ENCODE measurements at places on chromosomes 5 and 9.
A peak's percentile ranks its signal among the peaks of the same experiment; 100 is the strongest.

- DNase-seq: no peak
Observed at GRCh38 chr5:115460472-115460871, 84.1 kb downstream of the FEM1C start.

DNA sequence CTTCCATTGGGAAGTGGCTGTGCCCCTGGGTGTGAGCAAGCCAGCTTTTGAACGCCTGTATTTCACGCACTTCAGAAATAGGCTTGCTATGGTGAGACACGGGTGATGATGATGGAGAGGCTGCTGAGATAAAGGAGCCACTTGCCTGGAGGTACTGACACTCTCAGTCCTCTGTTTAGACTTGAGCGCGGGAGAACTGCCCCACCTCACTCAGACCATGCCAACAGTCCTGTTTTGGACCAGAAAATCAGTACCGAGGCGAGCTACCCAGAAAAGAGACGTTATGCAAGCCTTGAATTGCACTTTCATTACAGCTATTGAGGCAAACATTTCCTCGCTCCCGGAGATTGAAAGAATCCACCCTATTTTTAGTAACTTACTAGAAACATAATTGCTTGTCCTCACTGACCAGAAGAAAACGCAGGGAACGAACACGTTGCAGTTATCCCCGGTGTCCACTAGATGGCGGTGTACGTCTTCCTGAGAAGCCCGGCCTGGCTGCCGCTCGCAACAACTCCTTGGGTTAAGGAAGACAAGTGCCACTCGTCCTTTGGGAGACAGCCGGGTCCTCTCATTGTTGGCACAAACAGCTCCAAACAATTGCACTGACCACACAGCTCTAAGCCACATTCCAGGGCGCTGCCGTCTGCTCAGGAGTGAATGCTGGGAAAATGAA lies 142.4 kb downstream of the PSAT1 start:
- DNase-seq: peak; percentile 38

GRCh38 chr9:135959814-135960213 lies 1.4 kb downstream of the UBAC1 start:
- DNase-seq: no peak

- DNase-seq: no peak
Observed at GRCh38 chr5:8844847-8845246, 701.0 kb downstream of the SEMA5A start.

GRCh38 chr5:173564106-173564505 lies 52.3 kb downstream of the BOD1 start:
- DNase-seq: no peak

DNA sequence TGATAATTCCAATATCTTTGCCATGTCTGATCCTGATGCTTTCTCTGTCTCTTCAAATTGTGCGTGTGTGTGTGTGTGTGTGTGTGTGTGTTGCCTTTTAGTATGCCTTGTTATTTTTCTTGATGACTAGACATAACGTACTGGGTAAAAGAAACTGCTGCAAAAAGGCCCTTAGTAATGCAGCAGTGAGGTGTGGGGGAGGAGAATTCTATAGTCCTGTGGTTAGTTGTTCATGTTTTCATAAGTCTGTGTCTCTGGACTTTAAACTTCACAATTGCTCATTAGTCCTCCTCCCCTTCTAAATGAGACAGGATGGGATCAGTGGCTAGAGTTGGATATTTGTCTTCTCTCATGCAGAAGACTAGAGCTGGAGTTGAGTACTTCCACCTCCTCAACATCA lies 346.2 kb upstream of the IRX1 start:
- DNase-seq: no peak

GRCh38 chr5:1051366-1051720 lies 42.7 kb downstream of the NKD2 start:
- DNase-seq: no peak

GRCh38 chr9:8221462-8221861 lies 421.9 kb upstream of the DMAC1 start:
- DNase-seq: no peak

DNA sequence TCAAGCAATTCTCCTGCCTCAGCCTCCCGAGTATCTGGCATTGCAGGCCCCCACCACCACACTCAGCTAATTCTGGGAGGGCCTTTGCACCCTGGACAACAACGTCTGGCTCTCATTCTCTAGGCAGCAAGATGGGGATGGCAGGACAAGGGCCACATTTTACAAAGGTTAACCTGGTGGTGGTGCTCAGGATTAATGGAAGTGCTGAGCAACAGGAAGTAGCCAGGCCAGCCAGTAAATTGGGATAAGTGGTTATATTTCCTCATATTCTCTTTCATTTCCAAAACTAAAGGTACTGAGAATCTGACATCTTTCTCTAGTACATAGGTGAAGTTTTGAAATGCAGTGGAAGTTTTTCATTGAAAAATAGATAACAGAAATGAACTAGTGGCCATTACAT lies 24.7 kb upstream of the ASPN start:
- DNase-seq: no peak

GRCh38 chr5:170301981-170302652 lies 4.5 kb upstream of the LCP2 start:
- DNase-seq: no peak

GRCh38 chr9:38638881-38639576 lies 18.6 kb upstream of the ANKRD18A start:
- DNase-seq: no peak

DNA sequence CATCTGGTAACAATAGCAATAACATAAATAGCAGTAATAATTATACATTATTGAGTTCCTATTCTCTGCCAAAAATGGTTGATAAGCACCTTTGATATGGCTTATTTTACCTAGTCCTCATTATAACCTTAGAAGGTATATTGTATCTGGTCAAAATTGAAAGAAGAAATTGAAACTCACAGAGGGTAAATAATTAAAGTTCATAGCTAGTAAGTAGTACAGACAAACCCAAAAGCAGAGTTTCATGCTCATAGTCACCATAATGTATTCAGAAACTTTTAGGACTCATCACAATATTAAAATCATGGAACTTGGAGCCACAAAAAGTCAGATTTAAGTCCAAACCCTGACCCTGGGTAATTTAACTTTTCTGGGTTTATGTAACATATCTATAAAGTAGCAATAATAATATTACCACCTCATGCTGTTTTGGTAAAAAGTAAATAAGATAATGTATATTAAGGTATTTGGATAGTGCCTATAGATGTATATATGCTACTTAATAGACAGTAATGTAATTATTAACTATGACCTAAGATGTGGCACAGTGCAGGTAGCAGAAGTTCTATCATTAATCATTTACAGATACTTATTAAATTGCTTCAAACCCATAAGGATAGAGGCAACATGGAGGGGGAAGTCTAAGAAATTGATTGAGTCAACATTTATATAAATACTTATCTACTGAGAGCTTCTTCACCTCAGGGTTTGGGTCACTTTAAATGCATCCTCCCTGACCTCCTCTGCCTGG lies 32.4 kb downstream of the STK32A start:
- no peak for DNase-seq

DNA sequence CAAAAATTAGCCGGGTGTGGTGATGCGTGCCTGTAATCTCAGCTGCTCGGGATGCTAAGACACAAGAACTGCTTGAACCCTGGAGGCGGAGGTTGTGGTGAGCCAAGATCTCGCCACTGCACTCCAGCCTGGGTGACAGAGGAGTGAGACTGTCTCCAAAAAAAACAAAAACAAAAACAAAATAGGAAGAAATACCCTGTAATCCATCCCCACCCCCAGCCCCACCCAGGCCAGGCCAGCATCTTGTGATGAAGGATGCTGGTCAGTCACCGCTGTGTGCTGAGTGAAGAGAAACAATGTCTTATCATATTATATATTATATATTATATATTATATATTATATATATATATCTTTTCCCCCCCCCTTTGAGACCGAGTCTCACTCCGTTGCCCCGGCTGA lies 15.4 kb upstream of the CCIN start:
- DNase-seq: no peak

GRCh38 chr5:58582019-58582802 lies 664 bp upstream of the RAB3C start:
- DNase-seq: no peak

DNA sequence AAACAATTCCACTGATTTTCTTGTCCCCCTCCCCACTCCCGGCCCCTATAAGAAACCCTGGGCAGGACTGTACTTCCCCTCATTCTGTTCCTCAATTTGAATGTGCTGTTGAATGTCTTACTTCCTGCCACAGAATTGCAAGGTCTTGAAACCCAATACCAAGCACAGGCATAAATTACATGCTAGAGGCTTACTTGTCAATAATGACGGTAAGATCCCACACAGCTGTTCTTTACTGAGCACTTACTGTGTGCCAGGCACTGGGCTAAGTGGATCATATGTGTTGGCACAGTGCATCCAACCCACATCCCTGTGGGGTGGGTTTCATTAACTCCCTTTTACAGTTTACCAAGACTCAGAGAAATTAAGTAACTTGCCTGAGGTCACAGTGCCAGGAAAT lies 63.4 kb downstream of the MVB12B start:
- no peak for DNase-seq

GRCh38 chr5:87210743-87211142 lies 56.9 kb upstream of the RASA1 start:
- DNase-seq: no peak

DNA sequence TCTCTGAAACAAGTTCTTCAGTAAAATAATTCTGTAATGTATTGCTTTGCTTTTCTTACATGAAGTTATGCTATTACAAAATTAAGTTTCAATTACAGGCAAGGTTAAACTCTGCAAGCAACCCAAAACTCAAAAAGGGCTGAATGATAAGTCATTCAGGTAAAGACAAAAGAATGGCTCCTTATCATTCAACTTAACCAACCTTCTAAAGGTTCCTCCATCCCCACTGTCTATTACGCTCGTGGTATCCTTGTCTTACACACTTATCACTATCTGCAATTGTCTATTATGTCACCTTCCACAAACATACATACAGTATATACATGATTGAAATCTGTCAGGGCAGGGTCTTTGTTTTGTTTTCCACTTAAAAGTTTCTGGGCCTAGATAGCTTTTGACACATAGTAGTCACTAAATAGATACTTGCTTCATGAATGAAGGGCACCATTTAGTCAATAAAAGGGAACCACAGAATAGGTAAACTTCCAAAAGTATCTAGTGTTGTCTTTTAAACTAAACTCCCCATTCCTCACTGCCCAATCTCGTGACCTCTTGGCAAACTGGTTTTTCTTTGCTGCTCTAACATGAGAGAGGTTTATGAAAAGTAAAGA lies 6.9 kb downstream of the RPL37 start:
- DNase-seq: no peak

DNA sequence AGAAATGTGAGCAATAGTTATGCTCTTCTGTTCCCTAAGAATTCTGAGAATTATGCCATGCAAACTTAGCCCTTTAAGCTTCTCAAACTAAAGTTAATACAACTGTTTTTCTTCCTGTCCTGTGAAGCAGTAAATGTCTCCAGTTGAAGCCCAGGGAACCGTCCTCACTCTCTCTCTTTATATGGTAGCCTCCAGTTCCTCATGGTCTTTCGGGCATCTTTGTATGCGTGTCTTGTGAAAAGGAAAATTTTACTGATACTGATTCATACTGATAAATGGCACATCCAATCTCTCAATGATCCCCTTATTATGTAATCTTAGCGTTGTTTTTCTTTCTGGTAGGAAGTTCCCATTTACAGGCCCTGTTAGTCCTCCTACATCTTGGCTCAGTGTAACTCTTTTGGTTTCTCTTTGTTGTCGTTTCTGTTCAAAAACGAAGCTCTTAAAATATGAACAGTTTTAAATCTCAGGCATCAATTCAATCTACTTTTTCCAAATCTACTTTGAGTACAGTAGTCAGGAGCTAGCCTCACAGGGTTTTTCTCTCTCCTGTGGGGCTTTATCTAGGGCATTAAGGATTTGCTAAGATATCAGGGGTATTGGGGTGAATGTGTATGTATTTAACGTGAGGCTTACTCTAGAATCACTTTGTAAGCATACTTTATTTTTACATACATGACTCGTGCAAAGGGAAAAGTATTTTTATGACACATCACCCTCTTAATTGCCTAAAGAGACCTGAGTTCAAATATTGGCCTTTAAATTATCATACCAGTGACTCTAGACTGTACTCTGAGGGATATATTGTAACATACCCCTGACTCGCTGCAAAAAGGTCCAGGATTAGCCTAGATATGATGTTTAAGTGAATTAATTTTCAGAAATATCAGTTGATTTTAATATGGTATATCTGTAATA lies 258.0 kb downstream of the NR3C1 start:
- no peak for DNase-seq

DNA sequence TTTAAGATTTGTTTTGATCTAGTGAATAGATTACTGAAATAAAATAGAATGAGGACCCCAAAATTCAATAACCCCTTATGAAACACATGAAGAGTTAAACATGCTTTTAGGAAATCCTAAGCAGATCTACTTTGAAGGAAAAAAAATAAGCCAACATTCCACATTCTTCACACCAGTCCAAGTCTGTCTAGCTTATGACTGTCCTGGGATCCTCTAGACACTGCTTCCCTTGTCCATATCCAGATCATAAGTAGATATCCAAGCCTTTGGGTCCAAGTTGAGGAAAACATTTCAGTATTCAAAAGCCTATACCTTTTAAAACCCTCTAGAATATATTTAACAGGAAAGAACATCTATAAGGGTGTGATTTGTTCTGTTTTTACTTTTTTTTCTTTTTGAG lies 58.8 kb upstream of the MINAR2 start:
- no peak for DNase-seq

- no peak for DNase-seq
Observed at GRCh38 chr5:129903466-129904101, 681 bp upstream of the CHSY3 start.

DNA sequence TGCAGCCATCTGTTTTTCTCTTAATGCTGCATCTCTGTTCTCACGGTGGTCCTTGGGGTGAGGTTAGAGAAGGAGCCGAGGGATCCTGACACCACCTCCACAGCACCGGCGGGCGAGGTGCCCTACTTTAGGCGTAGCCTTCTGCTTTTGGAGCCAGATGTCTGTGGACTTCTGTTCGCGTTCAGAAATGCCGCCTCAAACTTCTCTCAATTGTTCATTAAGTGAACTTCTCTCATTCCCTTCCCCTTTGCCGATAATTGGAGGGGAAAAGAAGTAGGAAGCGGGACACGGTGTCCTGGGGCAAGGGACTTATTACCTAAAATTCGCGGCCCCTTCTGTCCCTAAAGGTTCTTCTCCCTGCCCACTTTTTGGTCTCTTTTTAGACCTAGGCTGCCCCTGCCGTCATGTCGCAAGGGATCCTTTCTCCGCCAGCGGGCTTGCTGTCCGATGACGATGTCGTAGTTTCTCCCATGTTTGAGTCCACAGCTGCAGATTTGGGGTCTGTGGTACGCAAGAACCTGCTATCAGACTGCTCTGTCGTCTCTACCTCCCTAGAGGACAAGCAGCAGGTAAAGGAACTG lies 455 bp downstream of the KIF20A start:
- DNase-seq: no peak
